Stimulated activated CD4-positive, alpha-beta T cell treated with anti-CD3 and anti-CD28 coated beads, TNF-alpha, amount 100 ng/mL, for 24 hours (primary cell): ENCODE measurements at places on chromosomes 1 and 21.

GRCh38 chr1:27391511-27392095, 819 bp upstream of the GPR3 start:
- no peak for DNase-seq

GRCh38 chr1:121519042-121519755, 334.4 kb downstream of the SRGAP2C start:
- DNase-seq: peak; percentile 71

GRCh38 chr1:158649052-158649451, 37.5 kb downstream of the SPTA1 start:
- DNase-seq: no peak

- no peak for DNase-seq
These were observed 92.3 kb downstream of the BEND5 start for GRCh38 chr1:48684381-48684780.

DNA sequence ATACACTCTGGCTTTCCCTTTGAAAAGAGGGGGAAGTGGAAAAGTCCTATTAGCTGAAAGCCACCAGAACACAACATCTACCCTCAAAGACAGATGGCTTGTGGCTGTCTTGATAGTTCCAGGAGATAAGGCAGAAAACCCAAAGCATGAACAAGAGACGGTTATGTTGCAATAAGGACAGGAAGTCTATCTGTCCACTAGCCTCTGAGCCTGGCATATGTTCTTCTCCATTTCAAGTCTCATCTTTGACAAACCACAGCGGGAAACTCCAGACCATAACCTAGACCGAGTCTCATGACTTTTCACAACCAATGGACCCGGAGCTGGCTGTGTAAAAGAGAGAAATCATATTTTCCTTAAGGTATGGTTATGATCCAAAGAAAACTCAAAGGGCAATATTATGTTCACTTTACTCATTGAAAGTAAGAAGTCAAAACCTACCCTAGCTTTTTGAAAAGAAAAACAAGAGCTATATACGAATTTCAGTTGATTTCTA, 33.8 kb downstream of the DUSP10 start:
- DNase-seq: no peak

DNA sequence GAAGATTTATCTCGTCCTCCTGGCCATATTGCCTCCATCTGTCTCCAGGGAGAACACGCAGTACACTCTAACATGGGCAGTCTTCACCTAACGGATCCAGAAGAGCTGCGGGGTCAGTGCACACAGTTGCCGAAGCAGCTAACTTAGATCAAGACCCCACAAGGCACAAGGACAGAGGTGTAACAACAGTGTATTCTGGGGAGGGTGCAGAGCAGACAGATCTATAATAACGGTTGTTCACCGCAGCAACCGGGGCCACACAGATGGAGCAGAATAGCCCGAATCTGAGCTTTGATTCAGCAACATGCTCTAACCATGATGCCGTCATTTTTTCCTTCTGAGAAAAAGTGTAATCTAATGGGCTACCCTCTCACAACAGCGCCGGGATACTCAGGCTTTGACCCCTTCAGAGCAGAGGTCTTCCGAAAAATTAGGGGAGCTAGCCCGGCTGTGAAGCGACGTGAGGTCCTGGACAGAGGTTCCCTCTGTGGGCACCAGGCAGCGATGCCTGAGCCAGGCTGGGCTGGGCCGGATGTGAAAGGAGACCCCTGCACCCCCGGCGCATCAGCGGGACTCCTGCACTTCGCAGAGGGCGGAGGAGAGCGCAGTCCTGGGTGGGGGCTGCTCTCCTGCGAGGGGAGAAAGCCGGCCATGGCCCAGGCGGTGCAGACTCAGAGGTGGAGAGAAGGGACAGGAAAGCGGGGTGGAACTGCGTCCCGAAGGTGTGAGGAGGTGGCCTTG, 57.5 kb downstream of the BCL9 start:
- peak; percentile 14 for DNase-seq

GRCh38 chr1:240474133-240474614, 137.8 kb downstream of the GREM2 start:
- DNase-seq: no peak

DNA sequence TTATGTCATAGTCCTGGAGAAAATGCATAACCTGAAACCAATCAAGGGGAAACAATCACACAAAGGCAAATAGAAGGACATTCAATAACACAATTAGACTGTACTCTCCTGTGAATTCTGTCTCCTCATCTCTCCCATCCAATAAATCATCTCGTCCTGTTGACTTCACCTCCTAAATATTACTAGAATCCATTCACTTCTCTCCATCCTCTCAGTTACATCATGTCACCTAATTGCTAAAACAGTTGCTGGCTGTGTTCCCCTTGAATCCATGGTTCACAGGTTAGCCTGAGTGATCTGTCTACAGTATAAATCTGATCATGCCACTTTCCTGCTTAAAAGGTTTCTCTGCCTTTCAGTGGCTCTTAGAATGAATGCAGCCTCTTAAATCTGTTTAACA, 220.2 kb downstream of the TGFB2 start:
- no peak for DNase-seq

GRCh38 chr1:198889101-198889500, 250.3 kb downstream of the PTPRC start:
- no peak for DNase-seq

GRCh38 chr1:6185151-6185550, 5.0 kb upstream of the CHD5 start:
- DNase-seq: no peak

DNA sequence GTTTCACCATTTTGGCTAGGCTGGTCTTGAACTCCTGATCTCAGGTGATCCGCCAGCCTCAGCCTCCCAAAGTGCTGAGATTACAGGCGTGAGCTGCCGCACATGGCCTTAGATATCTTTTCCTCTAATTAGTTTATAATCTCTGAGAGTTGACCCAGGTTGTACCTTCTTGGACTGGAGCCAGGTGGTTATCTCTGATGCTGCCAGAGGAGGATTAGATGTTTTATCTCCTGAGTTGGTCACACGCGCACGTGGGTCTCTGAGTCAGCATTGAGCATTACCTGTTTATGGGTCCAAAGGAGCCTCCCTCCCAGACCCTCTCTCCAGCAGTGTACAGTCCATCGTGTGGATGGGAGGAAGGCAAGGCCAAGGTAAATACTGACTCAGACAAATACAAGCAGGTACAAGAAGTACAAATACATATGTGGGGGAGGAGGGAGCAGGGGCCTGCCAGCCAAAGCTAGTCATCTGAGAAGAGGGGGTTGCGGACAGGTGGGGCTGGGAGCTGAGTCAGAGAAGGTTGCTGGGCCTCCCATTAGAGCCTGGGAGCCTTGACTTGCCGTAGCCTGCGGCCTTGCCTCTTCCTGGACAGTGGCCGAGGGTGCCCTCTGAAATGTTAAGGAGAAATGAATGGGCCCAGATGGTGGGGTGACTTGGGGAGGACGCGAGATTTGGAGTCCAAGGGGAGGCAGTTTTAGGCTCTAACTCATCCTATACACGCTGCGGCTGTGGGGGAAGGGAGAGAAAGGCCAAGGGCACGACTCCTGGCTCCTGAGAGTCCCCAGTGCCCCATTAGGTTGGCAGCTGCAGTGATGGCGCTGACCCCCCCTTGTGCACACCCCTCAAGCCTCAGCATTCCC, 13.1 kb downstream of the IL6R start:
- no peak for DNase-seq

DNA sequence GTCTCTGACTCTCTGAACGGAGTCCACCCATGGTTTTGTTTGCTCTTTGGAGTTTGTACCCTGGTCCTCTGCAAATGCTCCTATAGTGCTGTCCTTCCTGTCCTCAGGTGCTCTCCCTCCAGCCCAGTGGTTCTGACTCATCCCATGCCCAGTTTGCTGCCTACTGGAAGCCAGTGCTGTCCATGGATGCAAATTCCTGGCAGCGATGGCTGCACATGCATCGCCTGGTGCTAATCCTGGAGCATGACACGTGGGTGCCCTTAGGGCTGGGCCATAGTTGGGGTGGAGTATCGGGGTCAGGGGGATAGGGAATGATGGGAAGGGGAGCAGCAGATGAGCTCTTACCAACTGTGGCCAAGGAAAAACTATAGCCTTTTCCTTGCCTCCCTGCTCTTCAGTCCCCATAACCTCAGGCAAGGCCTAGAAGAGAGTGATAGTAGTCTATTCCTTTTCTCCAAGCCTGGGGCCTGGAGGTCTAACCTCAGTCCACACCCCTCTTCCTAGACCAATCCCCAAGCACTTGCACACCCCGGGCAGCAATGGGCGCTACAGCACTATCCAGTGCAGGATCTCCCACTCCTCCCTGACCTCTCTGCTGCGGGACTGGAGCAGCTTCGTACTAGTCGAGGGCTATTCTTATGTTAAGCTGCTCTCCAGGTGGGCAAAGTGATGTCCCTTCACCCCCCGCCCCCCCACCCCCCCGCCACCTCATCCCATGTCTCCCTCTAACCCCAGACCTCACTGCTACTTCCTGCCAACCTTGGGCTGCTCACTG, 31.6 kb downstream of the HYI start:
- DNase-seq: no peak
